ENCODE measurements at places on chromosomes 11 and 22.

- DNase-seq, result no peak
These were observed 103.8 kb downstream of the RRAS2 start for GRCh38 chr11:14255238-14255534.

DNA sequence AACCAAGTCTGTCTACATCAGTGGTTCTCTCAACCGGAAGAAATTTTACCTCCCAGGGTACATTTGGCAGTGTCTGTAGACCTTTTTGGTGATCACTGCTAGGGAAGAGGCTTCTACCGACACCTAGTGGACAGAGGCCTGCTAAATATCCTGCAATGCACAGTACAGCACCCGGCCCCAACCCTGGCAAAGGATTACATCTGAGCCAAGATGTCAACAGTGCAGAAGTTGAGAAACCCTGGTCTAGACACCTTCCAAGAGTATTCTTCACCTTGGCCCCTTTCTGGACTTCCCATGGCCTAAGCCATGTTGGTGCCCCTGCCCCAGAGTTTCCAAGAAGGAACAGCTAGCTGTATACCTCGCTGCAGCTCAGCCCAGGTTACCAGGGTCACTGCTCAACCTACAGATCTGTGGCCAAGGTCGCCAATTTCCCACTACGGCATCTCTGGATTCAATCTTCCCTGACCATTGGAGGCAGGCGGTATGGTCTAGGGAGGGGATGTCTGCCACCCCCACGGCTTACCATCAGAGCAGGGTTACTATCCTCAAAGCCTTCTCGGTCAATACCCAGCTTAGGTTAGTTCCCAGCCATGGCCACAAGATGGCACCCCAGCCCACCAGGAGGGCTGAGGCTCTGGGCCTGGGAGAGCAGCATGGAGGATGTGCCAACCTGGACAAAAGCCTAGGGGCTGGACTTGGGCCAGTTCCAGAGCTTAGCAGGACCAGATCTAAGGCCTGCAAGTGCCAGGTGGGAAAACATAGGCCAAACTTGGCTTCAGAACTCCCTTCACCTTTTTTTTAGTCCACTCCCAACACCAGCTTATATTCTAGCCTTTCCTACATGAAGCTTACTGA lies 3.7 kb upstream of the KCNC1 start:
- peak; percentile 37 for DNase-seq

- no peak for DNase-seq
These were observed 7.7 kb downstream of the CREB3L1 start for GRCh38 chr11:46285173-46285572.

GRCh38 chr11:41532413-41532812 lies 73.0 kb upstream of the LRRC4C start:
- DNase-seq, result no peak

DNA sequence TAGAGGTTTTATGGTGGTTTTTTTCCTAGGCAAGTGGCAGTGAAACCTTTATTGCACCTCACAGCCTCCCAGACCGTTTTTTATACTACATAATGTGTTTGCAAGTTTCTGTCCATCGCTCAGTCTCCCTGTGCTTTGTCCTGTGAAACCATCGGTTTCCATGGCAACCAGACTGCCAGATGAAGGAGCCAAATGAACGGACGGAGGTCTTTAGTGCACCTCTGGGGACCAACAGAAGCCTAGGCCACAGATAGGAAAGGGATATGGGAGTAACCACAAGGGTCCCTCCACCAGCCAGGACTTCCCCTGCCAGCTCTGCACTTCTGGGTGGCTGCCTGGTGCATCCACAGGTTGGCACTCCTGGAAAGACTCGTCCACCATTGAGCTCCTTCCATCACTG lies 165.0 kb downstream of the CHST1 start:
- DNase-seq, result no peak
